ENCODE measurements at places on chromosomes 3 and 15.
A peak's percentile ranks its signal among the peaks of the same experiment; 100 is the strongest.

DNA sequence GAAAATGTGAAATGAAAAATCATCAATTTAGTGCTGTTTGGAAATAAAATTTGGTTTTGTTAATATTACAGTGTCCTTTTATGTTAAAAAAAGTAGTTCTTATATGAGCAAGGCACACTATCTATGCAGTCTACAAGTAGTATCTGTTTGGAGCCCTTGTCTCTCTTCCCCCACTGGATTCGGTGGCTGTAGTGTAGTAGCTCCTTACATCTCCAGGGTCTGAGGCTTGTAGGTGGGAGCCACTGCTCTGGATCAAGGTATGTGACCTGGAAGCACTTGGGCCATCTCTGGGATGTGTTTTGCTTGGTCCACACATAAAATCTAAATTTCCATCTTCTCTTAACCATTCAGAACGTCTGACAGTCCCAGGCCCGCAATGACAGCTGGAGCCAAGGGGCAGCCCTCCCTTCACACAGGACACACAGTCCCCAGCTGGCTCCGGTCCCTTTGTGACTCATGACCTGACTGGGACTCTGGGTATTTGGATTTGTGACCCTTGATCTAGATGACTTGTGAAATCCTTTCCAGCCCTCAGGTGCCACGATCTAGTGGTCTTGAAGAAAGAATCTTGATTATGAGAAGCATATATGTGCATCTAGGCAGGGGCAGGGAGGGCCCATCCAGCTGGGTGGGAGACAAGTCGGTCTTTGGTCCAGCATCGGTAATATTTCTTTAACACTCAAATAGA is 80.0 kb downstream of the USP13 start:
- no peak for DNase-seq

GRCh38 chr15:92166751-92167405 is 226.8 kb upstream of the ST8SIA2 start:
- no peak for DNase-seq

DNA sequence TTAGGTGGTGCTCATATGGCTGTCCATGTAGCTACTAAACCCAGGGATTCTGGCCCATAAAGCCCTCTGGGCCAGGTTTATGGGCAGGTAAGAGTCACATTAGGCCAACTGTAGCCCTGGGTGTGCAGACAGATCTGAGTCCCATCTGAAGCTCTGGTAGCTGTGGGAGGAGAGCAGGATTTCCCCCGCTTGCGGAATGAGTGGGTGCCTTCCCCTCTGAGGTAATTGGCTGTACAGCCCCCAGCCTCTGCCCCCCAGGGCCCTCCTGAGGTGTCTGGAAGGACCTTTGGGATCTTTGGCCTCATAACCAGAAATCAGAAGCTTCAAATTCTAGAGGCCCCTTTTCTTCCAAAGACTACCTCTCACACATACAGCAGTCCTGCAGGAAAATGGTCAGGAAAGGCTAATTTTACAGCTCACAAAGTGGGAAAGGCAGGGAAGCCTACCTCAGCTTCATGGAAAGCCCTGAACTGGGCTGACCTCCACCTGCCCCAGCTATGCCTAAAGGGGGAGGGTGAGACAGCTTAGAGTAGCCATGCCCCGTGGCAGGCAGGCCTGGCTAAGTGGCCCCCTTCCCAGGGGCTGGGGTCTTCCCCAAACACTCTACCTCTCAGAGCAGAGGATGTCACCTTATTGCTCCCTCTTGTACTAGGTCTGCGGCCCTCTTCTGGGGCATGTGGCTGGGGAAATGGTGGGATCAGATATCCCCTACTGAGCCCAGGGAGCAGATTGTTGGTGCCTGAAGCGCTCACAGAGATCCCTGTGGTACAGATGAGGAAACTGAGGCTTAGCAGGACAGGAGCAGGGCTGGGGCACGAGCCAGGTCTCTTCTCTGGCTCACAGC is 16.8 kb downstream of the HEMK1 start:
- DNase-seq: no peak

- no peak for DNase-seq
Measured at GRCh38 chr15:29035336-29036285, 149.8 kb downstream of the APBA2 start.

DNA sequence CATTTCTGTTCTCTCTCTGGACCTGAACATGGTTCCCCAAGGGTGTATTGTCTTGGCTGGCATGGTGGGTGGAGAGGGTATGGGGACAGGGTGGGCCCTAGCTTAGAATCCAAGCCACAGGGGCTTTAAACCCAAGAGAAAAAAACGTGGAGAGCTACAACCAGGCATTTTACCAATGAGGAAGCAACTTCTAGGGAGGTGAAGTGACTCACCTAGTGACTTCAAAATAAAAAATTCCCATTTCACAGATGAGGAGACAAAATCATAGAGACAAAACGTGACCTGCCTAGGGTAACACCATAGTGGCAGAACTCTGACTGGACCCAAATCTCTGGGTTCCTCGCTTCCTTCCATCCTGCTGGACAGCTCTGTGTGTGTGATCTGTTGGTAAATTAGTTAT is 216.8 kb downstream of the RPLP1 start:
- DNase-seq: no peak

DNA sequence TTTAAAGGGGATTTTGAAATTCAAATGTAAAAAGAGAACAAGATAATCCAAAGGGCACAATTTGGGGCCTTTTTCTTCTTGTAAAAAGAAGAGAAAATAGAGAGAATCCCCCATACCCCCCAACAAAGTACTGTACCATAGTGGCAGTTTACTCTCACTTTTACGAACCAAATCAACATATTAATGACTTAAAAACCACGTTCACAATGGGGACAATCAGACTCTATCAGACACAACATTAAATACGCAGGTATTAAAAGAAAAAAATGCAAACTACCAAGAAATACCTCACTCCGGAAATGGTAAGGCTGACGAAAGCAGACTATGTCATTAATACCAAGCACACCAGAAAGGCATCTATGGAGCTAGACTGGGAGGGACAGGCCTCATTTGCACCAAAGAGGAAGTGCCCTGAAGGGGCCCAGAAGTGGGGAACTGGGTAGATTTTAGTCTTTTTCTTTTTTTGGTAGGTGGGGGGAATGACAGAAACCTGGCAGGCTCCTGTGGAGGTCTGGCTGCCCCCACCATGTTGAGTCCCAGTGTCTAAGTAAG is 134.3 kb downstream of the TIGIT start:
- DNase-seq: no peak

DNA sequence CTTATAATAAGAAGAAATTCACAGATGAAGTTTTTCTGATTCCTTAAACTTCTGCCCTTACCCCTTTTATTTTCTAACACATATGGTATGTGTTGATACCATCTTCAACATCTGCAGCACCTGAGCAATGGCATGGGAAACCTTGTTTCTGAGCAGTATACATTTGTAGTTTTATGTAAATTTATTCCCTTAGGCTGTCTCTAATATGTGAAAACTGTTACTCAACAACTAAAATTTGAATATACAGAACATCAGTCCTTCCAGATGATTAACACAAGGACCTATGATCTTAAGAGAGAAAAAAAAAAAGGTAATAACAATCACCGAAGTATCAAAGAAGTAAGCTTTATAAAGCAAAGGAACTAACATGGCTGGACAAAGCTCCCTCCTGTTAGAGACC is 190.5 kb downstream of the TBC1D5 start:
- DNase-seq: no peak

DNA sequence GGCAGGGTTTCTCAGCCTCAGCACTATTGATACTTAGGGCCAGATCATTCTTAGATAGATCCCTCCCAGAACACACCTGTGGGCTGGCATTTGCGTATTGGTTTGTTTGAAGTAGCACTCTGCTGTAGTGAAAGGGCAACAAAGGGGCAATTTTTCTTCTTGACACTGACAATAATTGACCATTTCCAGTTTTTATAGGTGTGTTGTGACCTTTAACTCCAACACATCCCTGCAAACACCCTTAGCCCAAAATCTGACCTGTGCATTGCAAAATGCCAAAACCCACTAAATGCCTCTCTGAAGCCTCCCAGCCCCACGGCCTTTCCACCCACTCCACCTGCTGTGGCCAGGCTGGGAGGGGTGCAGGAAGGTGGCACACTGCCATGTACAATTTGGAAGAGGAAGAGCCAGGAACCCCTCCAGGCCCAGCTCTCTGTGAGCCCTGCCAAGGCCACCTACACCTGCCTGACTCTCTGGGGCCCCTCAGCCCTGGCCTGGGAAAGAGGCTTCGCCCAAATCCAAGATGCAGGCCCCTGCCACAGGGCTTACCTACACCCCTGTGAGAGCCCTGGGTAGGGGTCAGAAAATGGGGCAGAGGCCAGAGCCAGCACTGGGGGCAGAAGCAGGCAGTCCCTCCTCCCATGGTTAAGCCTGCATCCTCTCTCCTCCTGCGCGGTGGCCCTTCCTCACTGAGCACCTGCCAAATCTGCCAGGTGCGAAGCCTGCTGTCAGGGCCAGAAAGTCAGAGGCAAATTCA is 9.6 kb upstream of the CYP11A1 start:
- no peak for DNase-seq

- DNase-seq: peak; percentile 69
Measured at GRCh38 chr15:55434989-55435825, 26.9 kb downstream of the PIERCE2 start.

DNA sequence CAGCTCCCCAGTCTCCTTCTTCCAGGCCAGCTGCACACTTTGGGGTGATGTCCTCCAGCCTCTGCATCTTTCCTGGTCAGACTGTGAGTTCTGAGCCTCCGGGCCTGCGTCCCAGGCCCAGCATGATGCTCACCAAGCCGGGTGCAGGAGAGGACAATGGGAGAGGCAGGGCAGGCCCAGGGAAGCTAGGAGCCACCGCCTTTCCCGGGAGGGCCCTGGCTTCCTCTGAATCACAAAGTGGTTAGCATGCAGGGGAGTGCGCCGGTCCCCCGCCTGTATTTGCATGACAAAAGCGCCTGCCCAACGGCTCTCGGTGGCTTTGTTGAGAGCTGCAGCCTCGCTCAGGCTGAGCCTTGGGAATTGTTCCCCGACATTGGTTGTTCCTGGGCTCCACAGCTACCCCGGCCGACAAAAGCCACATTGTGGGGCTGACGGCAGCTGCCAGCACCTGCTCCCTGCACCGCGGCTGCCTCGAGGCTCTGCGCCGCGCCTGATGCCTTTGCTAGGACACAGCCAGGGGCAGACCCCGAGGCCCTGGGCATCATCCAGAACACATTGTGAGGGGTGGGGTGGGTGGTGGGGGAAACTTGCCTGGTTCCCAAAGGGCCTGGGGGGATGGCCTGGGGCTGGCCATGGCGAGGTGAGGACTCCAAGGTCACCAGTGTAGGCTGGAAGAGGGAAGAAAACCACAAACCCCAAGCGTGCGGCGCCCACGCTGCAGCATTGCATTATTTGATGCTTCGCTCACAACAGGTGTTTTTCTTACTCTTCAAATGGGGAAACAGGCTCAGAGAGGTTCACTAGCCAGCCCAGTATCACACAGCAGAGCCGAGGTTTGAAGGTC is 20.0 kb upstream of the KLF13 start:
- DNase-seq: no peak

GRCh38 chr3:111616417-111617105 is 21.4 kb upstream of the ZBED2 start:
- DNase-seq: no peak

- no peak for DNase-seq
Measured at GRCh38 chr15:22839046-22839695, 705 bp downstream of the NIPA2 start.

GRCh38 chr3:150384296-150385212 is 23.5 kb upstream of the TSC22D2 start:
- DNase-seq: no peak

- no peak for DNase-seq
Measured at GRCh38 chr15:25244731-25245585, 193.9 kb downstream of the UBE3A start.

DNA sequence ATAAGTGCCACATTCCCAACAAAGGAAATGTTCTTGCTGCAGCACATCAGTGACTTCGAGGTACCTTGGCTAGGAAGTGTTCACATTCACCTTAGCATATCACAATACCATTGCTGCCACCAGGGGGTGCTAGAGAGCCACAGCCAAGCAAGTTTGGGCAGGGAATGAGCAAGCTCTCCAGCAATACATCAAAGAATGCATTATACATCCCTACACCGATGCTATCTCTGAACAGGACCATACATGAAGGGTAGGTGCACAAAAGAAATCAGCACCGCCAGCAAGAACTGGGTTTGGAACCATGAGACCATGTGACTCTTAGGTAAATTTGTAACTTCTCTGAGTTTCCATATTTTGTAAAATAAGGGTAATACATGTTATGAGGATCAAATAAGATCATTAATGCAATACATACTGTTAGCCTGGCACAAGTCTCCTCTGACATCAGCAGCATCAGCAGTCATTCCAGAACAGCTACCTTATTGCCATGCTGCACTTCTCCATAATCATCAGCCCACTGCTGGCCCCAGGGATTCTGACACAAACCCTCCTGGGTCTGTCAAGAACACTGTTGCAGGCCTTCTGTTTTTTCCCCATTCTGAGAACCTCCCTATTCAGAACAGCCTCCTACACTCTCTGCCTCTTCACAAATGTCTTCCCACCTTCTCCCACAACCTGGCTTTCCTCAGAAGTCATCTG is 37.5 kb downstream of the RYK start:
- DNase-seq: peak; percentile 74

DNA sequence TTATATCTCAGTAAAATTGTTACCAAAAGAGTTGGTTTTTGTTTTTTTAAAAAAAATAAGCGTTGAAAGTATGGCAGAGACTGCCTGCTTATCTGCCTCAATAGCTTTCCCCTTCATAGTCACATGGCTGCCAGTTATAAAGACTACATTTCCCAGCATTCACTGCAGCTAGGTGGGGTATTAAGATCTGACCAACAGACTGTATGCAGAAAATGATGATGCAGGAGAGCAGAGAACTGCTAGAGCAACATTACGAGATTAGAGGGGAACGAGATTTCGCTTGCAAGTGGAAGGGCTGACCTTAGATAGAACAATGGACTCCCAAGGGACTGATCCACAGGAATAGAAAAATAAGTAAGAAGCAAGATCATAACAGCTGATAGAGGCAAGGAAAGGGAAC is 14.3 kb downstream of the RHOA start:
- DNase-seq: no peak

DNA sequence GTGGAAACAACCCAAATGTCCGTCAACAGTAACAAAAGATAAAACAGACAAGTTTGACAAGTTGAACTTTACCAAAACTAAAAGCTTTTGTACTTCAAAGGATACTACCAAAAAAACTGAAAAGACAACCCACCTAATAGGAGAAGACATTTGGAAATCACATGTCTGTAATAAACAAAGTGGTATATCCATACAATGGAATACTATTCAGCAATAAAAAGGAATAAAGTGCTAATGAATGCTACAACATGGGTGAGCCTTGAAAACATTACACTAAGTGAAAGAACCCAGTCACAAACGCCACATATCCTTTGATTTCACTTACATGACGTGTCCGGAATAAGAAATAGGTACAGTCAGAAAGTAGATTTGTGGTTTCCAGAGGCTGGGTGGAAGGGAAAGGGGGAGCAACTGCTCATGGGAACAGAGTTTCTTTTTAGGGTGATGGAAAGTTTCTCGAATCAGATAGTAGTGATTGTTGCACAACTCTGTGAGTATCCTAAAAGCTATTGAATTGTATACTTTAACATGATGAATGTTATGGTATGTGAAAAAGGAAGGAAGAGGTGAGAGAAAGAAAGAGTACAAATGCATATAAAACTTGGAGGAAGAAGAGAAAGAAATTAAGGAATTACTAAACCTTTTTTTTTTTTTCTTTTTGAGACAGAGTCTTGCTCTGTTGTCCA is 72.7 kb upstream of the ABHD2 start:
- DNase-seq: no peak
